Neural progenitor cell (in vitro differentiated cells): ENCODE measurements at places on chromosomes 16 and 17. TPM values are rescaled to one million over a fixed set of nuclear protein-coding genes. Genes with fewer than 3 reads are reported as not detected.

The NKD1 gene
- total RNA-seq, result 3.3 and 5.3 TPM in 2 replicates

The CFAP119 gene
- total RNA-seq, result 0.56 and 8.0 TPM in 2 replicates

The MPP3 gene
- total RNA-seq, result 6.1 and 7.0 TPM in 2 replicates

The KRTAP4-9 gene
- total RNA-seq, result not detected in 2 replicates

GRCh38 chr16:70691223-70692129 lies 5.6 kb upstream of the MTSS2 start:
- H3K4me1 ChIP-seq, result peaks cover 42% of the 10 kb centered on the region
- H3K27ac ChIP-seq, result no peak overlapping the region
- no peaks in the 10 kb centered on the region for H3K27me3 ChIP-seq
- peak; percentile 45 for DNase-seq
- H3K4me3 ChIP-seq, result no peak overlapping the region

GRCh38 chr16:51757505-51757904 lies 606.4 kb upstream of the SALL1 start:
- DNase-seq, result no peak
- H3K4me1 ChIP-seq, result peaks cover 89% of the 10 kb centered on the region
- H3K27me3 ChIP-seq, result no peaks in the 10 kb centered on the region

GRCh38 chr16:1792836-1793577 lies 498 bp downstream of the IGFALS start:
- H3K36me3 ChIP-seq, result no peaks in the 10 kb centered on the region
- H3K4me1 ChIP-seq, result no peaks in the 10 kb centered on the region
- no peaks in the 10 kb centered on the region for H3K27me3 ChIP-seq
- H3K4me3 ChIP-seq, result no peak overlapping the region
- H3K27ac ChIP-seq, result no peak overlapping the region

DNA sequence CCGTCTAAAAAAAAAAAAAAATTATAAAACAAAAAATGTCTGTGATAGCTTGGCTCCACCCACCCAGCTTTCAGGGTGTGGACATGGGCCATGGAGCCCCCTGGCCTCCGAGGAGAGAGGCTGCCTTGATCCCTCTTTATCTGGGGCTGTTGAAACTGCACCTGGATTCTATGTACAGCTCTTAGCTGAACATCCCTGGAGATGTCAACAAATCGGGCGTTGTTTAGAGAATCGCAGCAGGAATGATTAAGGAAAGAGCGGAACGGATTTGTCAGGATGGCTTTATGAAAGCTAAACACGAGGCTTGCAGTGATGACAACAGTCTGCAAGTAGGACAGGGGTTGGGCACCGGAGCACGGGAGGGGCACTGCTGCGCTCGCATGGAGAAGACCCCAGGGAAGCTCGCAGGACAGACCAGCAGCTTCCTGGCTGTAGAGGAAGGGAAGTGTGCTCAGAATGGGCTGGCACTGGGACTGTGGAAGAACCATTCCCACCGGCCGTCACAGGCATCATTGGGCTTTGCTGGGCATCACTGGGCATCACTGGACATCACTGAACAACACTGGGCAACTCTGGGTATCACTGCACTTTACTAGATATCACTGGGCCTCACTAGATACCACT lies 195.8 kb upstream of the FOXF1 start:
- H3K27ac ChIP-seq, result no peak overlapping the region
- DNase-seq, result no peak
- peaks cover 13% of the 10 kb centered on the region for H3K27me3 ChIP-seq

DNA sequence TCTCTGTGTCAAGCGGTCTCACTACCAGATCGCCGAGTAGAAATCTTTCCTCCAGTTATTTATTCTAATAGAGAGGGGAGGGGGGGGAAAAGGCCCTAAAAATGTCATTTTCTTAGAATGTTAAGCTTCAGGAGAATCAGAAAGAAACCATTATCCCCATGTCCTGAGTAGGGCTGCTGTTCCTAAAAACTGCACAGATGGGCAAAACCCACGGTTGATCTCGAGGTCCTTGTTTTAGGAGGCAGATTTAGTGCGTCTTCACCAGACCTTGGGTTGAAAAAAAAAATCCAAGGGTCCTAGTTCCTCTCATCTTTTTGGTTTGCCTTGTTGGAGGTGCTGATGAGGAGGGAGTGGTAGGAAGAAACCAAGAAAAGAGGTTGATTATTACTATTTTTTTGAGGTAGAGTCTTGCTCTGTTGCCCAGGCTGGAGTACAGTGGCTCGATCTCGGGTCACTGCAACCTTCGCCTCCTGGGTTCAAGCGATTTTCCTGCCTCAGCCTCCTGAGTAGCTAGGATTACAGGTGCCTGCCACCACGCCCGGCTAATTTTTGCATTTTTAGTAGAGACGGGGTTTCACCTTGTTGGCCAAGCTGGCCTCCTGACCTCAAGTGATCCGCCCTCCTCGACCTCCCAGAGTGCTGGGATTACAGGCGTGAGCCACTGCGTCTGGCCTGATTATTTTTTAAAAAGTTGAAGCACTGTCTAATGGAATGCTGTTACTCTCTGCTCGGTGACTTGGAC lies 1.4 kb downstream of the CBFB start:
- H3K27ac ChIP-seq, result no peak overlapping the region
- peak overlapping the region; percentile 90 for H3K4me3 ChIP-seq
- peaks cover 7% of the 10 kb centered on the region for H3K27me3 ChIP-seq
- no peak for DNase-seq
- no peaks in the 10 kb centered on the region for H3K36me3 ChIP-seq

GRCh38 chr16:28267356-28267755 lies 25.0 kb upstream of the SBK1 start:
- H3K27me3 ChIP-seq, result no peaks in the 10 kb centered on the region
- H3K4me3 ChIP-seq, result no peak overlapping the region
- no peaks in the 10 kb centered on the region for H3K36me3 ChIP-seq
- H3K4me1 ChIP-seq, result no peaks in the 10 kb centered on the region
- no peak overlapping the region for H3K27ac ChIP-seq

GRCh38 chr16:937311-937710 lies 33.5 kb downstream of the LMF1 start:
- H3K27me3 ChIP-seq, result no peaks in the 10 kb centered on the region
- no peak for DNase-seq
- H3K36me3 ChIP-seq, result no peaks in the 10 kb centered on the region
- H3K4me3 ChIP-seq, result no peak overlapping the region
- no peak overlapping the region for H3K27ac ChIP-seq

- H3K4me3 ChIP-seq, result no peak overlapping the region
- DNase-seq, result no peak
- H3K27ac ChIP-seq, result no peak overlapping the region
- no peaks in the 10 kb centered on the region for H3K27me3 ChIP-seq
- no peaks in the 10 kb centered on the region for H3K36me3 ChIP-seq
These were observed 49.9 kb upstream of the SREBF1 start for GRCh38 chr17:17886726-17887125.

DNA sequence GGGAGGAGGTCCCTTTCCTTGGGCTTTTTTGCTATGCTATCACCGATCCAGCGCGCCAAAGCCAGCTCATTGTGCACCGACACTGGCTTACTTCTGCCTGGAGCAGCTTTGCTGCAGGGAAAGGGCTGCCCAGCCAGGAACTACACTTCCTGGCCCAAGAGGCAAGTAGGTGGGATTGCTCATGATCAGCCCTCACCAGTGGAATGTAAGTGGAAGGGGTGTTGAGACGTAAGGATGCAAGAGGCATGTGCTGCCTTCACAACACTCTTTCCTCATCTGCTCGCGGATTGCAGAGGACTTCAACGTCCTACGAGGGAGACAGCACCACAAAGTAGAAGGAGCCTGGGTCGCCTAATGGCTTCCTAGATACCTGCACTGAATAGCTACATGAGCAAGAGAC lies 104.3 kb upstream of the FOXF1 start:
- DNase-seq, result no peak
- no peaks in the 10 kb centered on the region for H3K27me3 ChIP-seq
- H3K4me1 ChIP-seq, result peaks cover 13% of the 10 kb centered on the region
- no peak overlapping the region for H3K4me3 ChIP-seq

DNA sequence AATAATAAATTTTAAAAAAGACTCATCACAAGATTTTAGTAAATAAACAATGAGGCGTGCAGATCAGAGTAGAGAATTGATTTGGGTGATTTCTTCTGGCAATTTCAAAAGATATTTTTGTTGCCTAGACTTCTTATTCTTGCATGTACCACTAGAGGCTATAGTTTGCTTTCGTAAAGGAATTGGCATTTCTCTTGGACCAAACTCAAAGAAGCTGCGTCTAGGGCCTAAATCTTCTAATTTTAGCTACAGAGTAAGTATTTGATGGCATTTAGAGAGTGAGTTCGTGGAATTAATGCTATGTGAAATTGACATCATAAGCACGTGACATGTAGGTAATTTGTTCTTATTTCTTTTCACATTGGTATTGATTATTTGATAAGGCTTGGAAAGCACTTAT lies 24.4 kb upstream of the ABCC11 start:
- no peaks in the 10 kb centered on the region for H3K4me1 ChIP-seq
- no peak for DNase-seq

DNA sequence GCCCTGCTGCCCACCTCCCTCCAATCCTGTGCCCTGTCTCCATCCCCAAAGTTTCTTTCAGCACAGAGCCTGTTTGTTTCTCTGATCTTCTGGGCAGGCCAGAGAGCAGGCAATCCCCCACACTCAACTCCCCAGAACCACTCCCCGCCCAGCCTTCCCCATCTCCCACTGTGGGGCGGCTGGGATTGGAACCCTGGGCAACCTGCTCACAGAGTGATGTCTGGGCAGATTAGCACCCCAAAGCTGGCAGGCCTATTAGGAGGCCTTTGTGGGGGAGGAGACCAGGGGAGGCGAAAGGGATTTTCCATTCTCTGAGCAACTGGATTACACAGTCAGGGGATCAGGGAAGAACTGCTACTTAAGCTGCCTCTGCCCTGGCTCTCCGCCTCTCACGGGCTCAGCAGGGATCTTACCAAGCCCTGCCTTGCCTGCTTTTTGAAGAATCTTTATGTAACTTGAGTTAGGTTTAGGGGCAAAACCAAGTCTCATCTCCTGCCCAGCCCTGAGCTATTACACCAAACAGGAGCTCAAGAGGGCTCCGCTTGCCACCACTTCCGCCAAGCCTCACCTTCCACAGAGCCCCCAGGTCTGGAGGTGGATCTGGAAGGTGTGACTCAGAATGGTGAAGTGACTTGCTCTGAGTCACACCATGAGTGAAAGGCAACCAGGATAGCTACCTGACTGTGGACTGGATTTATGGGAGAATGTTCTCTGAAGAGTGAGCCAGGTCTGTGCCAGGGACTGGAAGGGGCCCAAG lies 16.0 kb upstream of the LHX1 start:
- no peaks in the 10 kb centered on the region for H3K36me3 ChIP-seq
- H3K4me3 ChIP-seq, result peak overlapping the region; percentile 6
- peaks cover 48% of the 10 kb centered on the region for H3K4me1 ChIP-seq
- peak; percentile 92 for DNase-seq
- H3K27ac ChIP-seq, result no peak overlapping the region
- H3K27me3 ChIP-seq, result peaks cover 47% of the 10 kb centered on the region

DNA sequence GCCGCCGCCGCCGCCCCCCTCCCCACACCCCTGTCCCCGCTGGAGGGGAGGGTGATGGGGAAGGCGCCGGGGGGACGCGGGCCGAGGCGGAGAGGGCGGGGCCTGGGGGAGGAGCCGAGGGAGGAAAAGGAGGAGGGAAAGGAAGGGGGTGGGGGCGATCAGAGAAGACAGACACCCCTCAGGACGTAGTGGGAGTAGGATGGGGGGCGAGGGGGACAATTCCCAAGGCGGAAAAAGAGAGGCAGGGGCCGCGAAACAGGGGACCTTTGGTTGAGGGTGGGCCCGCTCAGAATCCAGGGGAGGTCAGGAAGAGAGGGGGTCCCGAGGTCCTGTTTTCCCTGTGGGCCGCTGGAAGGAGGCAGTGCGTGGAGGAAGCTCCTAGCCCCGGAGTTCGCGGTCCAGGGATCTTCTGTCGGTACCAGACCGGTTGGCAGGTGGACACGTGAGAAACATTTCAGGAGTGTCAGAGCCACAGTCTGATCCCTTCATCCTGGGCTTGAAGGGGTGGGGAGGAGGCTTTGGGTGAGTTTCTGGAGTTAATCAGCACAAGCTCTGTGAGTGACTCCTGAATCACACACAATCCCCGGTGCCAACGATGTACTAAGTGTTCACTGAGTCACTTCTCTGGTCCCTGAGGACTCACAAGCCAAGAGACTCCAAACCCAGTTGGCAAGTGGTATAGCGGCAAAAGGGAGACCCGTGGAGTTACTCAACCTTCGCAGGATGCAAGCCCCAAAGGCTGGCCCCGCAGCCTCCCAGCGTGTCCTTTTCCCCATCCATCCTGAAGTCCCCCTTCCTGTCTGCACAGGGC lies at the start of gene XYLT1:
XYLT1 (minus strand) TSS at position 53 of the 811 bp plus-strand sequence. CDS start 164 bp downstream, outside the sequence.
- H3K27ac ChIP-seq, result no peak within 1 kb of the TSS
- H3K4me3 ChIP-seq, result peak within 1 kb of the TSS; percentile 82
- DNase-seq, result peak; percentile 83

DNA sequence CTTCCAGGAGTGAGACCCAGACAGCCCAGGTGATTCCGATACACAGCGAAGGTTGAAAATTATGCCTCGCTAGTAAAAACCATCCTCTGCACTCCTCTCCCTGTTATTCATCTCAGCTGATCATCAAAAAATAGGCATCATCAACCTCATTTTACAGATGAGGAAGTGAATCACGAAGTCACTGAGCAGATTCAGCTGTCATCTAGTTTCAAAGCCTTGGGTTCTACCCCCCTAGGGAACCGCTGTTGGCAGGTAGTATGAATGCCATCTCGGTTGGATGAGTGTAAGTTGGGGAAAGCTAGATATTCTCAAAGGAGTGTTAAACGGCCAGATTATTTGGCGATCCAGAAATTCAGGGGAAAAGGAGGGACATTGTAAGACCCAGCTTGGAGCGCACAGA lies 2.0 kb downstream of the CRYM start:
- H3K27ac ChIP-seq, result no peak overlapping the region
- DNase-seq, result no peak
- peaks cover 66% of the 10 kb centered on the region for H3K27me3 ChIP-seq
- no peaks in the 10 kb centered on the region for H3K36me3 ChIP-seq
